ENCODE measurements at places on chromosomes 11 and 22.

GRCh38 chr11:19472679-19473078, 231.9 kb upstream of the E2F8 start:
- no peak for DNase-seq

GRCh38 chr11:92382311-92382710, 157.7 kb downstream of the FAT3 start:
- no peak for DNase-seq

GRCh38 chr11:27997344-27997743, 110.6 kb downstream of the KIF18A start:
- DNase-seq = no peak

- no peak for DNase-seq
Measured at GRCh38 chr22:23856721-23857605, 712 bp upstream of the SLC2A11 start.

DNA sequence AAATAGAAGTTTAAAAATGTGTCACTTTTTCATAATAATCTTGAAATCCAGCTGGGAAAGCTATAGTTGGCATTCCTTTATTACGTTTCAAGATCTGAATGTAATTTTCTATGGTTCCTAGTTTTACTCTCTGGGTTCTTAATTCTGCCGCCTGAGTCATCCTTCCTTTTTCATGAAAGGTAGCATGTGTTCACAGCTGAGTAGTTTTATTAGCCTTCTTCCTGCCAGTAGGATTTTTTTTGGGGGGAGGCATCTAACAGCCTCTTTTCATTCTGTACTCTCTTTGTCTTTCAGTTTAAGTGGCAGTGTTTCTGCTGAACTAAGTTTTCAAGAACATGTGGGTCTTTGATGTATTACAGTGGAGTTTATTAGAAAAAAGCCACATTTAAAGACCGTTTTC, 36.5 kb downstream of the OR2AG2 start:
- DNase-seq = no peak

- no peak for DNase-seq
Measured at GRCh38 chr11:112628676-112629075, 332.5 kb upstream of the NCAM1 start.

DNA sequence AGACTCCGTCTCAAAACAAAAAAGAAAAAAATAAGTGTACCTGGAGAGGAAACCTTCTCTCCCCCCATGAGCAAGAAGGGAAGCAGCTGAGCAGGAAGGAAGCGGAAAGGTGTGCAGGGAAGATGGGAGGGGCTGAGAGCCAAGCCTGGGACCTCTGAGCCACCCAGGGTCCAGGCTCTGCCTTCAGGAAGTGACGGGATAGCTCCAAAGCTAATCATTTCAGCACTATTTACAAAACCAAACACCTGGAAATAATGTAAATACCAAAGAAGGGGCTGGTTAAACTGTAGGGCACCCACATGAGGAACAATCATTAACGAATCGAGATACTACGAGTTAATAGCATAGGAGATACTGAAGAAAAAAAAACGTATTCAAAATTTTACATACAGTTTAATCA, 27.9 kb downstream of the ARRB1 start:
- no peak for DNase-seq
